ENCODE measurements at places on chromosomes 1 and 21.

DNA sequence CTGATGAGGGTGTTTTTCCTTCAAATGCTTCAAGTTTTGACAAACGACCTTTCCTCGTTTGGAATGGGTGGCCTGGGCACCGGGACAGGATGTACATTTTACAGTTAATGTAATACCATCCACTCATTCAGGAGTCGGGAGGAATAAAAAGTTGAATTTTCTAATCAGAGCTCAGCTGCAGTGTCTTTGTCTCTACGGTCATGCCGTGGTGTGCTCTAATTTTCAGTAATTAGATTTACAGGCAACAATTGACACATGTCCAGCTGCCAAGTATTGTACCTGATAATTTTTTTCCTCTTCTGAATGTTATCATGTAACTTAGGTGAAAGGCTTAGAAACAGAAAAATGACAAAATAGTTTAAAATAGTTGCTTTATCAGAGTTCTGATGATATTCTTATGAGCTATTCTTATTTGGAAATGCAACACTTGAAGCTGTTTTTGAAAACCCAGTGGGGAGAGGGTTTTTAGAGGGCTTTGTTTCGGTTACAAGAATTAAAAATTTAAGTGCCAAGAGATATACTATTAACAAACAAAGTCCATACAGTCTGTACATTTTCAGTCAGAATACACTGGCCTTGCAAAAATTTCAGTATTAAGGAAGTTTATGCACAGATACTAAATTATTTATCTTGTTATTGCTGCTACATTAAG lies 1.0 kb downstream of the CDKN2C start:
- no peak for DNase-seq

DNA sequence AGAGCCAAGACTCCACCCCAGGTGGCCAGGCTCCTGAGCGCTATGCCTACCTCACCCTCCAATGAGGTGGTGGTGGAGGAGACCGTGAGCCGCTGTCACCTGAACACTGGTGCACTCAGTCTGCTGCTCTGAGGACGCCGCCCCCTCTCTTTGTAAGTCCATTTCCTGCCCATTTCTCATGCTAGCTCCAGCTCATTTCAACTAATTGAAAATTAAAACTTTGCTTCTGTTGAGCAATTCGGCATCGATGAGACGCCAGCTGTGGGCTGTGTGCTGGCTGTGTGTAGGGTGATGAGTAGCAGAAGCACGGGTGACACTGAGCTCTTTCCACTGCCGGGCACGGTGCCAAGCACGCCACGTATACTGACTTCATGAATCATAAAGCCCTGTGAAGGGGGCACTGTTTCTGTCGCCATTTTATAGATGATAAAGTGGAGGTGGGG lies 11.2 kb downstream of the TNFRSF1B start:
- DNase-seq = peak; percentile 96

- DNase-seq = no peak
These were observed 83.0 kb downstream of the NTPCR start for GRCh38 chr1:233033361-233033760.

GRCh38 chr1:209057901-209058300 lies 525.6 kb upstream of the CAMK1G start:
- no peak for DNase-seq

GRCh38 chr1:24452922-24453485 lies 37.4 kb downstream of the NIPAL3 start:
- no peak for DNase-seq

DNA sequence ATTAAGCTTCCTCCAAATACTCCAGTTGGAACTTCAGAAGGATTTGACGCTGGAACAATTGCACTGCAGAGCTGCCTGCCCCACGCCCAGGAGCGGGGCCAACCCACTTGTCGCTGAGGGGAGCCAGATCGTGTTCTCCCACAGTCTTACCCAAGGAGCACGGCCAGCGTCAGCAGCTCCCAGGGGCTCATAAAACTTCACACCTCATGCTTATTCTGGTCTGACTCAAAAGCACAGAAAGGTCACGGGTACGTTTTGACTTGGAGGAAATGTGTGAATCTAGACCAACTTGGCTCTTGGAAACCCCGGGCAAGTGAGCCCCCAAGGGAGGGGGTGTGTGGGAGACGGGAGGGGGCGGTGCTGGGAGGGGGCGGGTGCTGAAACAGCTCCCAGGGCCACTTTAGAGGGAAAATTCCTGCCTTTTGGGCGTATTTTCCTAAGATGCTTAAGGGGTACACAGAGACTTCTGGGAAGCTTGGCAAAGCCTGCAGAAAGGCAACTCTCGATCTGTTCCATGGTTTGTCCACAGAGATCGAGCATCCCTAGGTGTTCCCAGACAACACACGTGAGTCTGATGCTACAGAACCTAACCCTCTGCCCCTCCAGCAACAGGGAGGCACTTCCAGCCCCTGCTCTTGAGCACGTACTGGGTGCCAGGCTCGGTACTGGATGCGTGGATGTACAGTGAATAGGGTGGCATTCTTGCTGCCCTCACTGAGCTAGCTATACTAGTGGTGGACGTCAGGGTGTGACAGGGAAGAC lies 98.9 kb downstream of the DHRS3 start:
- DNase-seq = peak; percentile 76

DNA sequence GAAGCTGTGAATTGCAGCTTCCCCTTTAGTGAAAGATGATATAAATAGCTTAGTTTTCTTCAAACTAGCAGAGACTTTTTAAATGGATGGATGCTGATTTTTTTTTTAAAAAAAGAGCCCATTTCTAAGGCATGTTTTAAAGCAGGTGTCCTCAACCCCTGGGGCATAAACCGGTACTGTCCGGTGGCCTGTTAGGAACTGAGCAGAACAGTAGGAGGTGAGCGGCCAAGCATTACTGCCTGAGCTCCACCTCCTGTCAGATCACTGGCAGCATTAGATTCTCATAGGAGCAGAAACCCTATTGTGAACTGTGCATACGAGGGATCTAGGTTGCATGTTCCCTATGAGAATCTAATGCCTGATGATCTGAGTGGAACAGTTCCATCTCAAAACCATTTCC lies 31.2 kb downstream of the CR1L start:
- DNase-seq = no peak

- DNase-seq = no peak
These were observed 46.8 kb downstream of the SAMSN1 start for GRCh38 chr21:14499316-14499715.

GRCh38 chr1:82586473-82586872 lies 785.7 kb downstream of the ADGRL2 start:
- DNase-seq = no peak

DNA sequence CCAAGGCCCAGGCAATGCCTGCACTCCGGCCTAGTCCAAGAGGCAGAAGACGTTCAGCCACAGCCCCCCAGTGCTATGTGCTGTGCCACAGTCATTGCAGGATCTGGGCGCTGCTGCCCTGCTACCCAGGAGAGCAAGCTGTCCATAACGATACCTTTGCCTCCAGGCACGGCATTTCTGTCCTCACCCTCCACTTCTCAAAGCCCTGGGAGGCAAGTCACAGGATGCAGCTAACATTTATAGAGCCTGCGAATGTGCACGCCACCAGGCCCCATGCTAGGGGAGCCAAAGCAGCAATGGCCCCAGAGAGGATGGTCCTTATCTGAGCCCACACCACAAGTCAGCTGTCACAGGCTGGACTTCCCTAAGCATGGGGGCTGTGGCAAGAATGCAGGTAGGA lies 13.8 kb downstream of the LRP8 start:
- no peak for DNase-seq

- DNase-seq = no peak
These were observed 35.5 kb downstream of the COQ8A start for GRCh38 chr1:226975259-226976250.

DNA sequence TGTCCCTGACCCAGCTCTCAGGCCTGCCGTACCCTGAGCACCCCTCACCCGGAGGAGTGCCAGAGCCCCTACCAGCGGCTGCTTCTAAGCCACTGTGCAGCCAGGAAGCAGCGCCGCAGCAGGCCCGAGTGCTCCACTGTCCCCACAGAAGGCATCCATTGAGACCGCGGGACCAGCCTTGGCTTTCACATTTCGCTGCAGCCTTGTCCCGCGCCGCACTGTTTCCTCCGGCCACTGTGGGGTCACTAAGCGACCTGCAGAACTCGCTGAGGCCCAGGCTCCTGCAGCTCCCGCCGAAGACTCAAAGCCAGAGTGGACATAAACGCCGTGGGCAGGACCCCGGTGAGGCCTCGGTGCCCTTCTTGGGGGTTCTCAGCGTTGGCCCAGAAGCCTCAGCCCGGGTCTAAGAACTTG lies 3.0 kb downstream of the ALX3 start:
- DNase-seq = no peak

GRCh38 chr1:198943484-198944187 lies 304.8 kb downstream of the PTPRC start:
- no peak for DNase-seq

- DNase-seq = no peak
These were observed 17.2 kb downstream of the PKN2 start for GRCh38 chr1:88701275-88701674.

DNA sequence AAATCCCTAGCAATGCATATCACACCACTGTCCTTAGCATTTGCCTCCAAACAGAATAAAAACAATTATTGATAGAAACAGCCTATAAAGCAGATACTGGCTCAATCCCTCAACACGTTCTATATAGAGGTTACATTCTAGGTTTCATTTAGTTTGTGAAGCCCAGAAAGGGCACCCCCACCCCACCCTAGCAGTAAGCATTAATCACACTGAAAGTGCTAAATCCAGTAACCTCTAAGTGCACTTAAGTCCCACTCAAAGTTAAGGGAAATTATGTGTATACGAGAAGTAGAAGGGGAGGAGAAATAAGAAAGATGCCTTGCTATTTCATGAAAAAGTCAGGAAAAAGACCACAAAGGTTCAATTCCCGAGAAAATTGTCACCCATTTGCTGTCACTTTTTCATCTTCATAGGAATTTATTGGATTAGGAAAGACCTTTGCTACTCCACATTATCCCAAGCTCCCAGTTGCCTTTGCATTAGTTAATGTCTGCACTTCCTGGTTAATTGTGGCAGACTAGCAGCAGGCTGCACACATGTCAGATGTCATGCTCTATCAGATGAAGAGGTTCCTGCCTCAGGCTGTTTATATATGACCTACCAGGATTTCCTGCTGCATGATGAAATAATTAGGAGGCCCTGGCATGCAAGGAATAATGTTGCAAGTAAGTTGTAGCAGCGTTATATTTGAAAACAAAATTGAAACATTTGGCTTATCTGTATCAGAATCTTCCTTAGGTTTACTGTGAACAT lies 54.5 kb upstream of the LHX8 start:
- DNase-seq = no peak

DNA sequence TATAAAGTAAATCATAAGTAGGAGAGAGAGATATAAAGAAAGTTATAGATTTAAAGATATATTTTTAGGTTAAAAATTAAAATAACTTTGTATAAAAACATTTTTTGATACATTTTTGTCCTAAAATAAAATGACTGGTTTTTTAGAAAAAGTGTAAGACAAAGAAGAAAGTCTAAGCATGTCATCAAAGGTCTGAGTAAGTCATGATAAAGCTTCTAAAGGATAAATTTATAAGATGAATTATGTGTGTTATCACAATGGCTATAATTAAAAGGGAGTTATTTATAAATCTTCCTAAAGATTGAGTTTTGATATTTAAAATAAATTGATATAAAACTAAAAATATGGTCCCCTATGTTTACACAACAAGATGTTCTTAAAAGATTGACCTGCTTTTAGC lies 370.9 kb downstream of the PTPRU start:
- DNase-seq = no peak

DNA sequence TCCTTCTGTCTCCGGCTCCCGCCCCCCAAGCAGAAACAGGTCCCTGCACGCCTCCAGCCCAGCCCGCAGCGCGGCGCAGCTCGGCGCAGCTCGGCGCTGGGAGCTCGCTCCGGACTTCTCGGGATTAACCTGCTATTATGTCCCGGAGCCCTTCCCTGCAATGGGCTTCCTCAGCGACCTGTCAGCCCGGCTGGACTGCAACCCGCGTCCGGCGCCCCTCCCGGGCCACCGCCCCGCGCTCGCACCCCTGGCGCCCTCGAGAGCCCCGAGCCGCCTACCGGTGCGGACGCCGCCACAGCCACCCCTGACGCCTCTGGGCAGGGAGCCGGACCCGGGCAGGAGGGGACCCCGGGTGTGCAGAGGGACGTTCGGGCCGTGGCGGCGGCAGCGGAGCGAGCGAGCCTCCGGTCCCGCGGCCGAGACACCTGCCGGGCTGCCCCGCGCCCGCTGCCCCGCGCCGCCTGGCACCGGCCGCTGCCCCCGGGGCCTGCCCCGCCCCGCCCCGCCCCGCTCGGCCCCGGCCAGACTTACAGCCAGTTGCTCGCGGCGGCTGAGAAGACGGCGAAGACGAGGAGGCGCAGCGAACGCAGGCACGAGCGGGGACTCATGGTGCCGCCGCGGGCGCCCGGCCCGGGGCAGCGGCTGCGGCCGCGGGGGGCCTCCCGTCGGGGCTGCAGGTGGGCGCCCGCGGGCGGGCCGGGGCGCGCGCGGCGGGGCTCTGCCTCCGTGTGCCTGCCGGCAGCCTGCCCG lies 407 bp downstream of the WNT4 start:
- peak; percentile 34 for DNase-seq

DNA sequence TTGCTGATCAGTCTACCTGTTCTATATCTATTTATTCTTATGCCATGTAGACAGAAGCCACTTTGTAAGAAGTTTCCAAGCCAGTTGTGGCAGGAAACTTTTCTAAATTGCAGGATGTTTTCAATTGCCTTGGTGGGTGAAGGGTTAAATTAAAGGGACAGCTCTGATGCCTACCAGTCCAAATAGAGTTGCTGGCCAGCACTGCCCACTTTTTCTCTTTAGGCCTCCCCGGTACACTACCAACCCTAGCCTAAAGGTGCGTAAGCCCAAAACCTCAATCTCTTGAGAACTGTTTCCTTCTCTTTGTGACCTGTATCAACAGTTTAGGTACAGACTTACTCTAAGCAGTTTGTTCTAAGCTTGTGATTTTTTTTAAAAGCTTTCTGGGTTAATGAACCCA lies 15.5 kb downstream of the SUSD4 start:
- no peak for DNase-seq

- no peak for DNase-seq
These were observed 16.8 kb downstream of the DHX9 start for GRCh38 chr1:182855911-182856310.

Measured in stimulated activated CD4-positive, alpha-beta T cell treated with anti-CD3 and anti-CD28 coated beads, Interleukin-15, amount 100 ng/mL, for 24 hours (primary cell).